ENCODE measurements at places on chromosomes 2 and 18. TPM values are rescaled to one million over a fixed set of nuclear protein-coding genes. Genes with fewer than 3 reads are reported as not detected.

Gene RAB27B
- 0.14 TPM for total RNA-seq

Gene POU3F3
- not detected for total RNA-seq

Gene ITPRIPL1
- 28.2 TPM for total RNA-seq

Gene TNFRSF11A
- 0.82 TPM for total RNA-seq

Gene KIF5C
- 16.4 TPM for total RNA-seq

Gene GAL3ST2
- 1.1 TPM for total RNA-seq

Gene ELOA2
- total RNA-seq, result not detected

Gene EPB41L3
- 15.0 TPM for total RNA-seq

Gene IL1RL2
- total RNA-seq, result 0.75 TPM

Gene SULT1C2
- total RNA-seq, result not detected

Gene HOXD8
- not detected for total RNA-seq

Gene HSPD1
- total RNA-seq, result 646 TPM

Gene GKN2
- not detected for total RNA-seq

Gene HOXD4
- total RNA-seq, result not detected

Measured in activated naive CD4-positive, alpha-beta T cell treated with anti-CD3 and anti-CD28 coated beads, Interleukin-2, amount 50 U/mL, for 72 hours (primary cell).